Esophagus squamous epithelium (tissue), 5 donors: ENCODE measurements at places on chromosomes 16 and 17.

- no peak for DNase-seq
Observed at GRCh38 chr17:68101987-68102314, 66.4 kb downstream of the KPNA2 start.

DNA sequence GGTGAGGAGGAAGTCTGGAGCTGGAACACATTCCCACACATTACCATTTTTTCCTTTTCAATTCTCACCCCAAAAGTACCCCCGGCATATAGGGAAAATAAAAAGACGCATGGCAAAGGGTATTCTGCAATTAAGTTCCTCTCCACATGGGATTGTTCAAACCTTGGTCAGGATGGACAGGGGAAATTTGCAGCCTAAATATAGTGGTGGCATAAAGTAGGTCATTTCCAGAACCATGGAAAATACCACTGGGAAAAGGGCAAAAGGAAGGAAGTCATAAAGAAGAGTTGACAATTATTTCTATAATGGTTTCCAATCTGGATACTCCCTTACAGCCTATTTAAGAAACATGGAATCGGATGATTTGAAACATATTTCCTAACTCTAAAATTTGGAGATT lies 135.8 kb downstream of the STX8 start:
- DNase-seq, result no peak

DNA sequence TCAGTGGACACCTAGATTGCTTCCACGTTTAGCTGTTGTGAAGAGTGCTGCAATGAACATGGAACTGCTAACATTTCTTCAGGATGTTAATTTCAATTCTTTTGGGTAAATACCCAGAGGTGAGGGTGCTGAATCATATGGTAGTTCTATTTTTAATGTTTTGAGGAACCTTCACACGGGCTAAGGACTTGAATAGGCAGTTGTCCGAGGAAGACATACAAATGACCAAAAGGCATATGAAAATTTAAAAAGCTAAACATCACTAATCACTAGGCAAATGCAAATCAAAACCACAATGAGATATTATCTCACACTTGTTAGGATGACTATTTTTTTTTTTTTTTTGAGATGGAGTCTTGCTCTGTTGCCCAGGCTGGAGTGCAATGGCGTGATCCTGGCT lies 173.3 kb downstream of the PRKCB start:
- no peak for DNase-seq

GRCh38 chr16:85619101-85619891 lies 6.2 kb downstream of the GSE1 start:
- no peak for DNase-seq

- DNase-seq, result no peak
Observed at GRCh38 chr17:21098934-21099689, 27.7 kb upstream of the DHRS7B start.

- DNase-seq, result no peak
Observed at GRCh38 chr16:73049511-73049910, 1.6 kb upstream of the ZFHX3 start.

- DNase-seq, result no peak
Observed at GRCh38 chr16:76956841-76957240, 234.1 kb upstream of the MON1B start.

- no peak for DNase-seq
Observed at GRCh38 chr17:52383493-52384100, 225.1 kb upstream of the CA10 start.

DNA sequence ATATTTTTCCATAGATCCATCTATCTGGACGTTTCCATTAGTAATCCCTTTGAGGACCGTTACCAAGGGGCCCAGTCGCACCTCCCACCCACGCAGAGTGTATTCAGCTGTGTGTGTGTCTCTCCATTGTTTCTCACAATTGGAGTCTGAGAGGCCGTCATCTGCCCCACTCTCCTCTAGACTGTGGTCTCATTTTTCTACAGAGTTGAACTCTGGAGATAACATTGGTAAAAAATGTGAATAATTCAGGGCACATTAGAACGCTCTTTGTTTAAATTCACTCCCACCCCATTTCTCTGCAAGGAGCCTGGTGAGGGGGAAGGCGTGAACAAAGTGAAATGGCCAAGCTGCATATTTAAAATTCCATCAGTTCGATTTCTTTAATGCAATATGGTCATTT lies 333.1 kb upstream of the MAF start:
- DNase-seq, result no peak

DNA sequence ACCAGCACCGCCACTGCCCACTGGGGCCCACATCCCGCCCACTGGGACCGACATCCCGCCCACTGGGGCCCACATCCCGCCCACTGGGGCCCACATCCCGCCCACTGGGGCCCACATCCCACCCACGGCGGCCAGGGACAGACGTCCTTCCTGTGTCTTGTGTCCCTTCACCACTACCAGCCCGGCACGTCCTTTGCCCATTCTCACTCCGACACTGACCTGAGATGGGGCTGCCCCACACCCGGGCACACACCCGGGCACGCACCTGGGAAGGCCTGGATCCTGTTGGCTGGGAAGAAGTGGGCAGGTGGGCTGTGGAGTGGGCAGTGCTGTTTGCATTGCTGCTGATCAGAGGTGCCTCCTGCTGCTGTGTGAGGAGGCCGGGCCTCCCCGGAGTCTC lies 28.4 kb upstream of the GNG13 start:
- no peak for DNase-seq

DNA sequence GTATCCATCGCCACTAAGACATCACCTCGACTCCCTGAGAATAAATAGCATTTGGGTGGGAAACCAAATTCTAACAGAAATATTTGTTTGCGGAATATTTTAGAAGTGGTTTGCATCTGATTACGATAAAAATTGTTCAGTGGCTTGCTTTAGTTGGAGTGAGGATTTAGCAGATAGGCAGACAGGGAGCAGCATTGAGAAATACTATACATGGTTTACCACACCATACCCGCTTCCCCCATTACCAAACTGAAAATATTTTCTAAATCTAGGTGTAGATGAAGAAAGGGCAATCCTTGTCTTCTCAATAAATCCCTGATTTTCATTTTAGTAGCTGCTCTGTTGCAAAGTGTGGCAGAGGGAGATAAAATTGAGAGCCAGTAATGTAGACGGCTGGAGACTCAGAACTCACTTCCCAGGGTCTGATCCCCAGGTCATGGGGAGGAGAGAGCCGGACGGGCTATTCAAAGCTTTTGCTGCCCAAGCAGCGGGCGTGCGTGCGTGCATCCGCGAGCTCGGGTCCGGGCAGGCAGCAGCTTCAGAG lies 808 bp upstream of the BAHCC1 start:
- DNase-seq, result no peak

DNA sequence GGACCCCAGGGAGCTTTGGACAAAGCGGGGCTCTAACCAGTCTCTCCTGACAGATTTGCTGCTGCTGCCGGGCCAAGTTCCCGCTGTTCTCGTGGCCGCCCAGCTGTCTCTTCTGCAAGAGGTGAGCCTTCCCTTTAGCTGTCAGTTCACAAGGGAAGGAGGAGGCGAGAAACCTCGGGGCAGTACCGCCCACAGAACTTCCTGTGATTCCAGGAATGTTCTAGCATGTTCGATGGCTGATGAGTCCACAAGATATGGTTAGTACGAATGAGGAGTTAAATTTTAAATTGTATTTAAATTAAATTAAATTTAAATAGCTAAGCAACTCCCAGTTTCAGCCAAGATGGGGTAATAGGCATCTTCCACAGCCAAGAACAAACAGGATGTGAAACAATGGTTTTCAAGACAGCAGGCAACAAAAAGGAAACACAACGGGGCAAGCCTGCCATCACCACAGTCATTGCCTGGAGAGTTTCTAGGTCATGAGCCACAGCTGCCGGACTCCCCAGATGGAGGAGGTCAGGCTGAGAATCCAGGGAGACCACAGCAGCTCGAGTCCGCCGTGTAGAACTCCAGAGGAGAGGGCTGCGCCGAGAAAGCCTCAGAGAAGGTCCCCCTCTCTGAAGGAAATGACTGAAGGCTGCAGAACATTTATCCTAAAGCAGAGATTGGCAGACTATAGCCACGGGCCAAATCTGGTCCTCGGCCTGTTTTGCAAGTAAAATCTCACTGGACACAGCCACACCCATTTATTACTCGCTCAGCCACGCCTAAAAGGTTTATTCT lies 9.5 kb upstream of the TCF25 start:
- DNase-seq, result no peak

DNA sequence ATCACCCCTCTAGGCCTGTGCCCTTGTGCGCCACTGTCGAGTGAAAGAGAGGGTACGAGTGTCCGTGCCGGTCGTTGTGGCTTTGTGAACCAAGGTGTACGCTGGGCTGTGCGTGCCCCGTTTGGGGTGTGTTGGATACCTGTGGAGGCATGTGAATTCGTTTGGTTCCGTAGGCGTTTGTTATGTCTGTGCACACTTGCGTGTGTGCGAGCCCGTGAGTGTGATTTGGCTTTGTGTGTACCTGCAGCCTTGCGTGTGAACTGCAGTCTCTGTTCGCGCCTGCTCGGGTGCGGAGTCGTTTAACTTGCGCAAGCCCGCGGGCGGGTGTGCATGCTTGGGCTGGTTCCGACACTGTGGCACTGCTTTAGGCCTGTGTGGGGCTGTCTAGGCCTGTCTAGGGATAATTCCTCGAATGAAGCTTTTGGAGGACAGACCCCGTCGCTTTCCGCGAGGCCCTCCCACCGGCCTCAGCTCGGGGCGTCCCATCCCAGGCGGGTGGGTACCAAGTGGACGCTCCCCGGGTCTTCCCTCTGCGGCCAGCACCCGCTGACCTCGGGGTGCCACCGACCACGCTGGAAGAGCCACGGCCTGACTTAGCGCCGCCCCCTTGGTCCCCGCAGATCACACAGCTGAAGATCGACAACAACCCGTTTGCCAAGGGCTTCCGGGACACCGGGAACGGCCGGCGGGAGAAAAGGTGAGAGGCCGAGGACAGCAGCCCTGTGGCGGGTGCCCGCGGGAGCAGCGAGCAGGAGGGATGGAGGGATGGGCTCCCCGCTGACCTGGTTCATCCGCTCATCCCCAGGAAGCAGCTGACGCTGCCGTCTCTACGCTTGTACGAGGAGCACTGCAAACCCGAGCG lies 4.4 kb downstream of the TBX2 start:
- DNase-seq, result no peak

GRCh38 chr17:40610359-40610758 lies 37.3 kb downstream of the SMARCE1 start:
- no peak for DNase-seq

DNA sequence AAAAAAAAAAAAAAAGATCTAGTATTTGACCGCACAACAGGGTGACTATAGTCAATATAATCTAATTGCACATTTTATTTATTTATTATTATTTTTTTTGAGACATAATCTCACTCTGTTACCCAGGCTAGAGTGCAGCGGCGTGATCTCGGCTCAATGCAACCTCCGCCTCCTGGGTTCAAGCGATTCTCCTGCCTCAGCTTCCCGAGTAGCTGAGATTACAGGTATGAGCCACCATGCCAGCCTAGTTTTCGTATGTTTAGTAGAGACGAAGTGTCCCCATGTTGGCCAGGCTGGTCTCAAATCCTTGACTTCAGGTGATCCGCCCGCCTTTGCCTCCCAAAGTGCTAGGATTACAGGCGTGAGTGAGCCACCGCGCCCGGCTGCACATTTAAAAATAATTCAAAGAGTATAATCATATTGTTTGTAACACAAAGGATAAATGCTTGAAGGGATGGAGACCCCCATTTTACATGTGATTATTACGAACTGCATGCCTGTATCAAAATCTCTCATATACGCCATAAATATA lies 794 bp downstream of the ANKS3 start:
- DNase-seq, result no peak

DNA sequence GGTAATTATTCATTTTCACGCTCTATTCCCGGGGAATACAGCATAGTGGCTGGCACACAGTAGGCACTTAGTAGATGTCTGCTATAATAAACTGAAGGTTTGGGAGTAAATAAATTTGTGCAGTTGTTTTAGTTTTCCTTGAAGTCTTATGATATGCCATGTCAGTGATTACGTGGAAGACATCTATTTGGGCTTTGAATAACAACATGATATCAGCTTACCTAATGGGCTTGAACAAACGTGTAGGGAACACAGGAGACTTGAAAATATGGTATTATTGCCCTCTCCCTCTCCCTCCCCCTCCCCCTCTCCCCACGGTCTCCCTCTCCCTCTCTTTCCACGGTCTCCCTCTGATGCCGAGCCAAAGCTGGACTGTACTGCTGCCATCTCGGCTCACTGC lies 36.3 kb upstream of the NETO2 start:
- DNase-seq, result no peak

- no peak for DNase-seq
Observed at GRCh38 chr17:43445009-43445589, 38.7 kb upstream of the DHX8 start.

DNA sequence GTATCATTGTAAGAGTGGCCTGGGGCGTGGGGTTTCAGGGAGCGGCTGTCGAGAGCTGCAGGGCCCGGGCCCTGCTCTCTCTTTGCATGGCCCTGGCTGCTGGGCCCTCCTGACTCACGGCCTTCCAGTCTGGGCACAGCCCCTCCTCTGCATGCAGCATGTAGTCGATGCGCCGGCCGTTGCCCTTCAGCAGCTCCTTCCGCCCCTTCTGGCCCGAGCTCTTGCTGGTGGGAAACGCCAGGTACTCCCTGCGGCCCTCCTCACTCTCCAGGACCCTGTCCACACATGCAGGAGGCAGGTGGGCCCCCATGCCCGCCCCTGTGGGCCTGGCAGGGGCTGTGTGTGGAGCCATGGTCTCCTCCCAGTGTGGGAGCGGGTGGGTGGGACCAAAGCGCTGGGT lies 50.7 kb downstream of the PRMT7 start:
- no peak for DNase-seq

DNA sequence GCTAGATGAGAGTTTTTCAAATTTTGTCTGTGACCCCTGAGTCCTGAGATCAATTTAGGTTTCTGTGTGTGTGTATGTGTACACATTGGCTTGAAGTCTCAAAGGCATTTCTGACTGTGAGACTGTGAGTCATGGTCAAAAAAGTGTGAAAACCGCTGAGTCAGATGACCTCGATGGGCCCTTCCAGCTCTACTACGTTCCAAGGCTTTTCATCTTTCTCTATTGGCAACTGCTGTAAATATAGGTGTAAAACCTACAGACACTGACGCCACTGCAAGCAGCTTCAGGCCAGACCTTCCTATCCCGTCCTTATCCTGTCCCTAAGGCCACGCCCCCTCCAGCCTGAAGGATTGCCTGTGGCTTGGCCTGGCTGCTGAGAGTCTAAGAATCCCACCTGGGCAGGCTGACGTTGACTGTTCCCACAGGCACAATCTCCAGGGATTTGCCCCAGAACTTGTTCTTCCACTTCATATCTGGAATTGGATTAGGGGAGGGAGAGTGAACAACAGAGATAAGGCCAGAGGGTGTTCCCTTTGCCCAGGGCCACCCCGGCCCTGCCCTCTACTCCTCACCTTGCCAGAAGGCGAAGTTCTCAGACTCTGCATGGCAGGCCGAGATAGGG lies 11.3 kb downstream of the OSBPL7 start:
- no peak for DNase-seq
